Fibroblast of upper back skin (primary cell): ENCODE measurements at places on chromosomes 1 and 21.

- no peak for DNase-seq
These were observed 809 bp upstream of the ZNF669 start for GRCh38 chr1:247104965-247105364.

- DNase-seq, result no peak
These were observed 48.2 kb downstream of the TBX19 start for GRCh38 chr1:168328731-168329364.

DNA sequence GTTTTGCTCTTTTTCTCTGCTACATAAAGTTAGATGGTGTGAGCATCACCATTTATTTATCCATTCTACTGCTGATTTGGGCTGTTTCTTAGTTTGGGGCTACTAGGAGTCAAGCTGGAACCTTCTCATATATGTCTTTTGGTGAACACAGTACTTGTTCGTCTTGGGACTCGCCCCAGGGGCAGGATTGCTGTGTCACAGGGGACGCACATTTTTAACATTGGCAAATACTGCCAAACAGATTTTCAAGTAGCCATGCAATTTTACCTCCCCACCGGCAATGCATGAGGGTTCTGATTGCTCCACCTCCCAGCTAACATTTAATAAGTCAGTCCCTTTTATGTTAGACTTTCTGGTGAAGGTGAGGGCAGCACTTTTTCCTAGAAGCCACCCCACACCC, 7.5 kb upstream of the IFFO2 start:
- no peak for DNase-seq

DNA sequence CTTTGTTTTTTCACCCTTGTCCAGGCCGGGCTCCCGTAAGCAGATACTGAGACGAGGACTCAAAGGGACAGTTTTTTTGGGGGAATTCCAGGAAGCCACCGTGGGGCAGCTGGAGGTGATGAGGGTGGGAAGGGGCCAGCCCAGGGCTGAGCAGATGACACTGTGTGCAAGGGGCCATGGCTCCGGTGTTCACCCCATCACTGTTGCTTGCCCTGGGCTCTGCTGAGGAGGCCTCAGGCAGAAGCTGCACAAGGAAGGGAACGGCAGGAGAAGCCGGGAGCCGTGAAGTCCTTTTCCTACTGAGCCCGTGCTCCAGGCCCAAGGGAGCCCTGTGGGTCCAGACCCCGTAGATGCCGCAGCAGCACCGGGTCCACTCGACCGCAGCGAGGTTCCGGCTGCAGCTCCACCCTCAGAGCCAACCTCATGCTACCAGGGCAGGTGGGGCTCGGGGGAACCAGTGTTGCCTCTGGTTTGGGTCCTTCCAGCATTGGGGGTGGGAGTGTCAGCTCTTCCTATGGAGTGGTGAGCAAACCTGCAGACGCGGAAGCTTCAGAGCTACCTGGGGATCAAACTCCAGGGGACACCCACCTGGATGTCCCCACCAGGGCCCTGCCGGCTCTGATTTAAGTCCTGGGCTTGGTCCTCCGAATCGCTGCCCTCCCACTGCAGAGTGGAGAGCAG, 4.3 kb upstream of the CALML6 start:
- DNase-seq, result no peak

- peak; percentile 70 for DNase-seq
These were observed 66.1 kb downstream of the CYYR1 start for GRCh38 chr21:26506956-26507355.

GRCh38 chr1:225446981-225447615, 19.3 kb upstream of the LBR start:
- no peak for DNase-seq

DNA sequence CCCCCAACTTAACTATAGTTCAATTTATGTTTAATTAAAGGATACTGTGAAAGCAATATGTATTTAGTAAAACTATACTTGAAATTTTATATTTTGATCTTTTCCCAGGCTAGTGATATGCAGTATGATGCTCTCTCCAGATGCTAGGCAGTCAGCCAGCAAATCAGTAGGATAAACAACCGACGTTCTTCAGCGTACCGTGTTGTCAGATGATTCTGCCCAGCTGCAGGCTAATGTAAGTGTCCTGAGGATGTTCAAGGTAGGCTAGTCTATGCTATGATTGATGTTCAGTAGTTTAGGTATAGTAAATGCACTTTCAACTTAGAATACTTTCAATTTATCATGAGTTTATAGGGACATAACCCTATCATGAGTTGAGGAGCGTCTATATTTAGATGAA, 762.6 kb downstream of the MRPL39 start:
- no peak for DNase-seq

DNA sequence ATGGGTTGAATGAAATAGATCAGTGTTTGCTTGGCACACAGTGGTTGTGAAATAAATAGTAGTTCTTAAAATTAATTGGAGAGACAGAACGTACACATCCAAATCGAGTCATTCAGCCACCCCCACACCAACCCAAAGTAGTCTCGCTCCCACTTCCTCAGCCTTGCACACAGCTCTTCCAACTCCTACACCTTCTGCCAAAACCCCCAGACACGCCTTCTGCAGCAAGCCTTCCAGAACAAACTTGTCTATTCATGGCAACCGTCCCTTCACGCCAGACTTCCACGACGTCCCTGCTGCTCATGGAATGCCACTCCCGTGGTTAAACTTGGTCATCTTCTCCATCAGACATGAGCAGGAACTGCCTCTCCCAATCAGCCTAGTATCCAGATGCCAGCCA, 37.5 kb upstream of the RD3 start:
- no peak for DNase-seq

DNA sequence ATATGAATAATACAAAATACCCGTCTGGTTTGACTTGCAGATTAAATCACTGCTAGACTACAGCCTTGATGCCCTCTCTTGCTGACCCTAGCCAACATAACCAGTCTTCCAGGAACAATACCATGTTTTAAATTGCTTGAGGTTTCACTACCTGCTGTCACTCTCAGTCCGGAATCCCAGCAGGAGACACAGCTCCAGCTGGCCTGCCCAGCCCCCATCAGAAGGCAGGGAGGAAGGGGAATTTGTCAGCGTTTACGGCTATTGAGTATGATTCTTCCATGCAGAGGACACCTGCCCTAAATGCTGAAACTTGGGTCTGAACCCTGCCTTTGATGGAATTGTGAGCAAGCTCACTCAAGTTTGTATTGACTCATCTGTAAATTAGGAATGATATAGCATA, 33.0 kb downstream of the ZNF496 start:
- no peak for DNase-seq

DNA sequence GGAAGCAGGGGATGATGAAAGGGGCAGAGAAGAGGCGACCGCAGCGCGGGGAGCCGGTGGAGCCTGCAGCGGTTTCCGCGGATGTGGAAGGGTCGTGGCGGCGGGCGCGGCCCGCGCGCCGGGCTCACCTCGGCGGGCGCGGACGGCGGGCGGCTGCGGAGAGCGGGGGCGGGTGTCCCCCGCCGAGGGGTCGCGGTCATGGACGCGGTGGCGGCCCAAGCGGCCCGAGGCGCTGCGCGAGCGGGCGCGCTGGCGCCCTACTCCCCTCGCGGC, 572 bp downstream of the LPGAT1 start:
- peak; percentile 11 for DNase-seq

DNA sequence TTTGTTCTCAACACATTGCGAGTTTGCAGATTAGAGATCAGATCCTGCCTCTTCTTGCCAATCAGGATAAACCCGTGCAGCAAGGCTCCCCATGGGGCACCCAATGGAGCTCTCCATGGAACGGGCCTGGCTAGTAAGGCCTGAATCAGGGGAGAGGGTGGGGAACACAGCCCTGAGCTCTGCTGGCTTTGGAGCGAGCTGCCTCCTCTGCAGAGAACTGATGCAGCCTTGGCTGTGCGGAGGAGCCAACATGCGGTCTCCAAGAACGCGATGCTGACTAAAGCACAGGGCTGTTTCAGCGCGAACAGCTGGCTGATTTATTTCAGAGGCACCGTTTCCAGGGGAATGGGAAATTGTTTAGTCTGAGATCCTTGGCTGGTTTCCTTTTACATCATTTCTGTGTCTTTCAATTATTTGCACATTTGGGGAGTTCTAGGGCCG, 139.7 kb downstream of the TSEN15 start:
- DNase-seq, result peak; percentile 96

GRCh38 chr1:156887317-156887716, 6.2 kb upstream of the PEAR1 start:
- no peak for DNase-seq

GRCh38 chr1:156217871-156218270, 5.1 kb downstream of the PMF1 start:
- peak; percentile 16 for DNase-seq
